Dorsolateral prefrontal cortex (tissue), 122 donors: ENCODE measurements at places on chromosomes 11 and 22. TPM values are rescaled to one million over a fixed set of nuclear protein-coding genes. Genes with fewer than 3 reads are reported as not detected.

DNA sequence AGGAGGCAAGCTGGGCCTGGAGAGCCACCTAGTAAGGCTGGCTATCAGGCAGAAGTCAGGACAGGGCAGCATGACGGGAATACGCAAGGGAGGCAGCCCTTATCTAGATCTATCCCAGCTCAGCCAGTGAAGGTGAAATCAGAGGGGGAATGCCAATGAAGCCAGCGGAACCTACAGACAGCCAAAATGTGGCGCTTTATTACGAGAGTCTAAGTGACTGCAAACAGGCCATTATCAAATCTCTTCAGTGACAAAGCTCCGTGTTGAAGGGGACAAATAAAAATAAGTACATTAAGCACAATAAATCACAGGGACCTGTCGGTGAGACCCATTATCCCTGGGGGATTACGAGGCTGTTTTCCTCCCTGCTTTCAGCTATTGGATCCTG lies 22.8 kb downstream of the LARGE1 start:
- DNase-seq: no peak

Gene OSBP2
- 42.3 TPM for total RNA-seq

Gene ALDH3B1
- 3.4 TPM for total RNA-seq

Gene TPBGL
- total RNA-seq: 1.4 TPM

Gene APOBEC3H
- not detected for total RNA-seq

Gene APOL4
- total RNA-seq: 1.2 TPM

DNA sequence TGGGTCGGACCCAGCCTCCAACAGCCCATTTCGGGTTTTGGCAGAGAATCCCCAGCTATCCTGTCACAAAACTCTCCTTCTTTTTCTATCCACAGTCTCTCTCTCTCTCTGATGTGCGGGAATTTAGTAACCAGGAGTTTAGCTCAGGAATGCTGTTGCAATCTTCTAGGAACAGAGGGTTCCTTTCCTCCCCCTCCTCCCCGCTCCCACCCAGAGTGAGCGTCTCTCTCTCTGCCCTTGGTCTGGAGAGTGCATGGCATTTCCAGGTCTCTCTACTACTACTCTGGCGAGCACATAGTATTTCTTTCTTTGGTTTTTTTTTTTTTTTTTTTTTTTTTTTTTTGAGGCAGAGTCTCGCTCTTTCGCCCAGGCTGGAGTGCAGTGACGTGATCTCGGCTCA lies 17.7 kb downstream of the APIP start:
- DNase-seq: no peak

Gene TRIM3
- 52.0 TPM for total RNA-seq

Gene C11orf87
- 46.2 TPM for total RNA-seq

Gene BBOX1
- total RNA-seq: 8.0 TPM

- DNase-seq: no peak
Observed at GRCh38 chr11:64869571-64870175, 8.7 kb downstream of the EHD1 start.

Gene C11orf91
- not detected for total RNA-seq
